ENCODE measurements at places on chromosomes 2 and 18. TPM values are rescaled to one million over a fixed set of nuclear protein-coding genes. Genes with fewer than 3 reads are reported as not detected.
A peak's percentile ranks its signal among the peaks of the same experiment; 100 is the strongest.

- ATAC-seq, result peak; percentile 26
These were observed 4.8 kb upstream of the MALL start for GRCh38 chr2:110120171-110121051.

DNA sequence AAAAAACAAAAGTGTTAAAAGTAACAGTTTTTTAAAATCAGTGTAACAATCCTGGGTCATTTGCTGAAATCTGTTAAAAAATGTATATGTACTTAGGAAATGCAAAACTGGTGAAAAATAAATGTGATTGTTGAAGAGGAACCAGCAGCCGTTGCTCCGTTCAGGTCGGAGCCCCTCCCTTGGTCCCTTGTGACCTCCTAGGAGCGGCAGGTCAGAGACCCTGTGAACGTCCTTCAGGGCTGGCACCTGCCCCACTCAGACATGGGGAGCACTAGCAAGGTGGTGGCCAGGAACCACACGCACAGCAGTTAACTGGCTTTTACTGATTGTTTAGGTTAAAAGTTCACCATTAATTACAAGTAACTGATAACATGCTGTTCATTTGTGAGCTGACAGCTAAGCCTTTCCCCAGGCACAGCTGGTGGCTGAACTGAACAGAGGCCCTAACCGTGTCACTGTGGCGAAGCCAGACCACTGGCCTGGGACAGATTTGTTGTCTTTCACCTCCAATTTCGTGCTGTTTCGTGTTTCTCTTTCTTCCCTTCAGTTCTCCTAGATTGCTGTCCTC, 159.2 kb upstream of the ALKAL2 start:
- no peak for ATAC-seq

- no peak for ATAC-seq
These were observed 1080.8 kb upstream of the DDX18 start for GRCh38 chr2:116733699-116734098.

DCDC2C gene
- not detected for total RNA-seq

All from gastroesophageal sphincter (tissue), 4 donors.